ENCODE measurements at places on chromosomes 5 and 9.

- DNase-seq: no peak
Measured at GRCh38 chr9:82490019-82490499, 501.5 kb downstream of the SPATA31D1 start.

- DNase-seq: no peak
Measured at GRCh38 chr9:15837079-15837679, 284.3 kb downstream of the CCDC171 start.

- no peak for DNase-seq
Measured at GRCh38 chr5:96229188-96229587, 203.9 kb downstream of the PCSK1 start.

DNA sequence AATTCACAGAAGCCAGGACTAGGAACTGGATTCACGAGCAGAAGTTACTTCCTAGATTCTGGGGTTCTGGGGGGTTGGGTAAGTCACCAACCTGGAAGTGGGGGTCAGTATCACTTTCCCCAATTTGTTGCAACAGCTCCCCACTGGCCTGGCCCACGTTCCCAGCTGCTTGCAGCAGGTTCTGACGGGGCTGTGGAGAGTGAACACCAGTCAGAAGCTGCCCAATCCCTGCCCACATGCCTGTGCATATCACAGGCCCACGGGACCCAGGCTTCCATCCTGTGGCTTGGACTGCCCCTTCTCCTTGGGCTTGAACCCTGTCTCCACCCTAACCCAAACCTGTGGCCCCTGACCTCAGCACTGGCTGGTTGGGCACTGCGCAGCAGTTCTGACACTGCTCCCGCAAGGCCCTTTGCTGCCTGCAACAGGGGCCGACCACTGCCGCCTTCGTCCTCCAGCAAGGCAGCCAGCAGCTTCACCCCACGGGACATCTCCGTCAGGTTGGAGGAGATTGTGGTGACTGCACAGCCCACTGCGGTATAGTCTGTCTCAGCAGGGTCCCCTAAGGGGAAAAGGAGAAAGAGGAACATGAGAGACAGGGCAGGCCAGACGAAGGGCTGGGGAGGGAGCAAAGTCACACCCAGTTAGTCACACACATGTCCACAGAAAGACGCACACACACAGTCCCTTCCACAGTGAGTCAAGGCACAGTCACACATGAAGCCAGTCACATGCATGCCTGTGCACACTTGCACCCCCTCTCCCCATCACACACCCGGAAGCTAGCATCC is 13.1 kb downstream of the TLN1 start:
- no peak for DNase-seq

DNA sequence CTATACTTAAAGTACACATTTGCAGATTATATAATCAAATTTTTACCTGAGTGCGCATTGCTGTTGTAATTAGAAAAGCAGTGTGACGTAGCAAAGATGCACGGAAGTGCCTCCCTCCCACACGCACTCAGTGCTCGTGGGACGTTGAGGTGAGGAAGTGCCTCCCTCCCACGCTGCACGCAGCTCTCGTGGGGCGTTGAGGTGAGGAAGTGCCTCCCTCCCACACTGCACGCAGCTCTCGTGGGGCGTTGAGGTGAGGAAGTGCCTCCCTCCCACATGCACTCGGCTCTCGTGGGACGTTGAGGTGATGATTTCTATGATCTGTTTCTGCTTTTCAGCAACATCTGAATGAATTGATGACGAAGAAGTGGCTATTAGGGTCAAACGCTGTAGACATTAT is 21.0 kb downstream of the EXOC3 start:
- no peak for DNase-seq

DNA sequence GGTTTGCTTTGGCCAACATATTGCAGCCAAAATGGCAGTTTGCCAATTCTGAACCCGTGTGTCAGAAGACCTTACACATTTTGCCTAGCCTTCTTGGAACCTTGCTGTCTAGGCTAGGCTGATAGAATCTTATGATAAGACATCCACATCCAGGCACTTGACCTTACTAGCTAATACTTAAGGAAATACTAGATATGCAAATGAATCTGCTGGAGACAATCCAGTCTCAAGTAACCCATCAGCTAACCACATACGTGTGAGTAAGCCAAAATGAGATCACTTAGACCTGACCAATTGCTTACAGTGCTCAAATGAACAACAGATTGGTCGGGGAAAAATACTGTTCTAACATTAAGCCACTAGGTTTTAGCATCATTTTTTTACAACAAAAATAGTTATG is 1504.6 kb upstream of the CDH9 start:
- DNase-seq: no peak

DNA sequence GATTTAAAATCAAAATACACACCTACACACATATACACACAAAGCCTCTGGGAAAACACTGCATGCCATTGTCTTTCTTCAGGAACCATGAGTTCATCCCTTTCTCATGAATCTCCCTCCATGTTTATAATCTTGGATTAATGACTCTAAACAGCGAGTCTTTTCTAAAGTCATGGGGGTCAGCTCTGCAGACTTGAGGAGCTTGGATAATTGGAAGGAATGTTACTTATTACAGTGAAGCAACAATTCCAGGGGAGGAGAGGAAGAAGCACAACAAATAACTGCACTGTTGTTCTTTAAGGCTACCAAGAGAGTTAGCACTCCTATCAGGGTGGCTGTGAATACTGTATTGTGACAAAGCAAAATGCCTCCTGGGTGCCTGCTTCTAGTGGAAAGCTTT is 444.7 kb downstream of the ANXA1 start:
- DNase-seq: no peak

DNA sequence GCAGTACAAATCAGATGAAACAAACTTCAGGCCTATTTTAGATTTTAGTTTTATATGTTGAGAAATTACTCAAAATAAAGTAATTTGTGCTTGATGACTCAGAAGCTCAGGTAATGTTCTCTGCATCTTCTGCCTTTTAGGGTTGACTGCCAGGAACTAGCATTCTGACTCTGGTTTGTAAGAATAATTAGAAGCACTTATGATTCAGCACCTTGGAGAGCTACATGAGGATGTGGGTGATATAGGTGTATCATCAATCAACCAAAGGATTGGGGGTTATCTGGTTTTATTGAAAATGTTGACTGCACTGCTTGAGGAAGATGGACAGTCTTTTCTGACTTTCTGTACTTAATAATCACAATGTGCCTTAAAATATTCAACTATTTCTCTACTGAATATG is 118.7 kb upstream of the SGCD start:
- no peak for DNase-seq

GRCh38 chr5:61600123-61600444 is 268.0 kb downstream of the ZSWIM6 start:
- no peak for DNase-seq

- DNase-seq: no peak
Measured at GRCh38 chr5:169356811-169357210, 55.9 kb upstream of the SLIT3 start.

DNA sequence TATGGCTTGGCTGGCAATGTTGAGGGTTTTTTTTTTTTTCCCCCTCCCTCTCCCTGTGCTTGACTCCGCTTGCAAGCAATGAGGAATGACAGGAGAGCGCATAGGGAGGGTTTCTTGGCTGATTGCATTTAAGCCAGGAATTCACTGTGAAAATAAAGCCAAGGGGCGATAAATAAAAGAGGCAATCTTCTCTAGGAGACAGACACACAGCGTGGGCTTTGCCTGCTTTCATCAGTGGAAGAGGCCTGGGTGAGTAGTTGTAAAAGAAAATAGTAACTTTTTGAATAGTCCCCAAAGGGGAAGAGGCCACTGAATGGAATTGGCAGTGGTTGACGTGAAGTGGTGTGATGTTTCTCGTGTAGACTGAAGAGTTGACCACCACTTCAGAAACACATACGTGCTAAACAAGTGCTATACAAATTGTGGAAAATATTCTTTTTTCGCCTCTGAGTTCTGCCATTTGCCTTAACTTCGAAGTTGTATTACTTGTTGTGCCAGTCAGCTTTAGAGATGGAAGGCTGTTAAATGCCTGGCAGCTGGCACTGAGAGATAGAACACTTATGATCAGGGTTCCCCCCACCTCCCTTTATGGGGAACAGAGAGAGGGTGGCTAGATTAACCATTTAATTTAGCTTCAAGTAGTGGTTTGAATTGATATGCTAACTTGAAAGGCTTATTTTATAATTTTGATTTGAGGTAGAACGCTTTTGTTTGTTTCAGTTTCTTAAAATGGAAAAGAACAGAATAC is 3.0 kb downstream of the ZSWIM6 start:
- DNase-seq: no peak

- DNase-seq: no peak
Measured at GRCh38 chr9:3478549-3478953, 47.2 kb downstream of the RFX3 start.

- DNase-seq: no peak
Measured at GRCh38 chr9:3088219-3088618, 244.3 kb upstream of the PUM3 start.

DNA sequence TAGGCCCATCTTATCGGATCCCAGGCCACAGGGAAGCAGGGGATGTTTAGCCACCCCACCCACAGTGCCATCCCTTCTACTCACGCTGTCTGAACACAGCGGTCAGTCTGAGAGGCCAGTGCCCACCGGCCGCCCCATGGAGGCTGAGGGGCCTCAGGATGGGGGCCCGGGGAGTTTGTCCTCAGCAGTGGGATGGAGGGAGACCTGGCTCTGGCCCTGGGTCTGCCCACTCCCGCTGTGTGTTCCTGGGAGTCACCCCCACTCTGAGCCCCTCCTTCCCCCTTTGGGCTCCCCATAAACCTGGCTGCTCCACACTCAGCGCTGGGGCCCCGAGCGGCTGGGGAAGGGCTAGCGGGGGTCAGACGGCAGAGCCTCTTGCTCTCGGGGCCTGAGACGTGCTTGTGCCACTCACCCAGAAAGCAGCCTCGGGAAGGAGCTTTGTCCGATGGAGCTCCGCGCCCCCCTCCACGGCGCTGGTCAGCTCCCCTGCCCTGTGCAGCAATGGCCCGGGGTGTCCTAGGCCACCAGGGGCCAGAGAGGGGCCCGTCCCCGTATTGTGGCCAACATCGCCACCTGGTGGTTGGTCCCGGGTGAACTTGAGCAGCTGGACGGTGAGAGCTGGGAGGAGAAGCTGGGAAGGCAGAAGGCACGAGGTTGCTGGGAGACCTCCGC is 10.9 kb upstream of the LAMC3 start:
- DNase-seq: no peak

GRCh38 chr5:52449516-52449915 is 338.2 kb upstream of the ITGA1 start:
- no peak for DNase-seq

GRCh38 chr9:136552117-136552703 is 6.4 kb upstream of the NOTCH1 start:
- no peak for DNase-seq

GRCh38 chr9:117044241-117044640 is 357.1 kb downstream of the TRIM32 start:
- no peak for DNase-seq

DNA sequence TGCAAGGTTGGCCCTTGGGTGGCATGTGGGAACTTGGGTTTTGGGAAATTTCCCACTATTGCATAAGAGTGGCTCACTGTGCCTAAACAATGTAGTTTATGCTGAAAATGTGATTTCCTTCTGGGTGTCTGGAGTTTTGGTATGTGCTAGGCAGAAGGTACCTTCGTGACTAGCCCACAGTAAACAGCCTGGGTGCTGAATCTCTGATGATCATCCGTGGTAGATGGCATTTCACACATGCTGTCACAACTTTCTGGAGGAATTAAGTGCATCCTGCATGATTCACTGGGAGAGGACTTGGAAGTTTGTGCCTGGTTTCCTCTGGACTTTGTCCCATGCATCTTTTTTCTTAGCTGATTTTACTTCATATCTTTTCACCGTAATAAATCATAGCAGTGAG is 64.5 kb downstream of the LNPEP start:
- no peak for DNase-seq

GRCh38 chr9:27165670-27166069 is 56.6 kb downstream of the TEK start:
- DNase-seq: no peak

GRCh38 chr9:123834218-123834888 is 95.6 kb downstream of the DENND1A start:
- DNase-seq: no peak

DNA sequence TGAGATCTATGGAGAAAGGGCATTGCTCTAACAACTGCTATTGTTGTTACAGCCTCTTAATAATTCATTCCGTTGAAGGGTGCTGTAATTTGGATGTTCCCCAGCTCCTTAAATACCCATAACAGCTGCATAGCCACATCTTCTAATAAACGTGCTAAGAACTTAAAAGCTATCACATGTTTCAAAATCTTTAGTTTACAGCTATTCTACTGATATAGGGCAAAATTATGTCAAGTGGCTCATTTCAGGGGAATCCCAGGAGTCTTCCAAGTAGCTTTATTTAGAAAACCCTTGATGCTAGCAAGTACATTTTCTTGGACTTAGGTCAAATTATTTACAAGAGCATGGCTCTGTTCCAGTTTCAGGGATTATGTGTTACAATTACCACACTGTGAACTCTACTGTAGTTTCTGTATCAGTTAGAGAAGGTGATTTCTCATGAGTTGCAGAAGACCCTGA is 990.4 kb upstream of the ACO1 start:
- no peak for DNase-seq

DNA sequence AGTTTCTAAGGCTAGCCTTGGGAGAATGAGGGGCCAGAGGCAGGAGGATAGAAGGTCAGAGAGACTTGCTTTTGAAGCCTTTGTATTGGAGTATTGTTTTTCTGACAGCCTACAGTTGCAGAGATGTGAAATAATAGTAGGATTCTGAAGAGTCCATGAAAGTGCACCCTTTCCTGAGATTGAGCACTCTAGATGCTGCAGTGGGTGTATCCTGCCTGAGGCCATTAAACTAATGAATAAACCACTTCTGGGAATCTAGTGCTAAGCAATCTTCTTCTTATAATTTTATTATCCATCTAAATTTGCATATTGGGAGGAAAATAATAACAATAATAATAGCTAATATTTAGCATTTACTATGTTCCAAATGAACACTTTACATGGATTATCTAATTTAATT is 19.3 kb upstream of the NNT start:
- no peak for DNase-seq

DNA sequence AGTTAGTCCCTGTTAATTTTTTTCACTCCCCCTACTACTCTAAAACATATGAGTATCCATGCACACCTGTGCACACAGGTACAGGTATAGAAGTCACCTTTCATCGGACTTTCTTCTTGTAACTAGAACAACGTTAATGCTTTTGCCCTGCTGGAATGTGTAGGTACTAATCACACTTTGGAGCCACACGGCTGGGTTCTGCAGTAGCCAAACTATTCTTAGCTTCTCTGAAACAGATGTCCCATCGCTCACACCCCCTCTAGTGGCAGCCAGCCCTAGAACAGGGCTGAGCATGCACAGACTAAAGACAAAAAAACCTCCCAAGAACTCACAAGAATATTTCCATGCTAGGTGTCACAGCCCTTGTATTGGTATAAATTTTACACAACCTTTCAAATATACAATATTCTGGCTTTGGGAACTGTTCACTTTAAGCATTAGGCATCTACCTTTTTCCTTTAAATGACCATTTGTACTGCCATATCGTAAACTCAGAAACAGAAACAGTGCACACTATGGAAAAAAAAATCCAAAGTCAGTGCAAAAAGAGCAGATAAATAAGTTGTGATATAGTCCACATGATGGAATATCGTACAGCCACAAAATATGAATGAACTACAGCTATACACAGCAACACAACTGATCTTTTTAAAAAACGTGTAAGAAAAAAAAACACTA is 64.0 kb downstream of the RETREG1 start:
- DNase-seq: peak; percentile 45

Measured in stimulated activated CD4-positive, alpha-beta T cell treated with anti-CD3 and anti-CD28 coated beads, TNF-alpha, amount 100 ng/mL, for 1 hour (primary cell).